Activated T-cell treated with anti-CD3 and anti-CD28 coated beads for 1 hour (primary cell): ENCODE measurements at places on chromosomes 1 and 21.
A peak's percentile ranks its signal among the peaks of the same experiment; 100 is the strongest.

DNA sequence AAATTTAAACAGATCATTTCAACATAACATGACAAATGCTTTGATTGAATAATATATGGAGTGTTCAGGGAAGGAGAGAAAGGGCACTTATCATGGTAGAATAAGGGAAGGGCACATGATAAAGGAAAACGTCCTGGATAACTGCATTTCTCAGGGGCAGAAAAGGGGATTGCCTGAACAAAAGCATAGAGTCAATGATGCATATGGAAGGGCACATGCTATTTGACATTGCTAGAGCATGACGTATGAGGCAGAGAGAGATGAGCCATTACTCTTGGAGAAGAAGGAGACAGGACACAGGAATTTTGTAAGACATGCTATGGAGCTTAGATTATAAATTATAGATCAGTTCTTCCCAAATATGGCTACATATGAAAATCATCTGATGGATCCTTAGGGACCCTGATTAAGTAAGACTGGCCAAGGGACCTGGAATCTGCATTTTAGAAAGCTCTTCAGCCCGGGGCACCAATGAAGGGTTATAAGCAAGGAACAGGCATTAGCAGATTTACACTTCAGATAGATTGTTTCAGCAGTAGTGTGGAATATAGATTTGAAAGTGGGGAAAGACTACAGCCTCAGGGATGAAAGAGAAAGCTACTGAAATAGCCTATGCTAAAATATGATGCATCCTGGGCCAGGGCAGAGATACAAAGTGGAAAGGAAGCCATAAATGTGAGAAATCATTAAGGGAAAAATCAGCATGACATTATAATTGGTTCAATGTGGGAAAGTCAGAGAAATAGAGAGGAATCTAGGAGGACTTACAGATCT, 21.3 kb downstream of the FMO2 start:
- no peak for DNase-seq

- DNase-seq = no peak
These were observed 284.3 kb downstream of the LMO4 start for GRCh38 chr1:87612956-87613355.

- DNase-seq = no peak
These were observed 8.1 kb upstream of the CGN start for GRCh38 chr1:151502859-151503780.

- DNase-seq = no peak
These were observed 15.0 kb downstream of the NFIA start for GRCh38 chr1:61097317-61097716.

- DNase-seq = no peak
These were observed 30.4 kb downstream of the MORC3 start for GRCh38 chr21:36350282-36350910.

- DNase-seq = no peak
These were observed 169.5 kb upstream of the USP24 start for GRCh38 chr1:55384637-55385036.

- DNase-seq = no peak
These were observed 304.9 kb downstream of the KCNH1 start for GRCh38 chr1:210828996-210829596.

DNA sequence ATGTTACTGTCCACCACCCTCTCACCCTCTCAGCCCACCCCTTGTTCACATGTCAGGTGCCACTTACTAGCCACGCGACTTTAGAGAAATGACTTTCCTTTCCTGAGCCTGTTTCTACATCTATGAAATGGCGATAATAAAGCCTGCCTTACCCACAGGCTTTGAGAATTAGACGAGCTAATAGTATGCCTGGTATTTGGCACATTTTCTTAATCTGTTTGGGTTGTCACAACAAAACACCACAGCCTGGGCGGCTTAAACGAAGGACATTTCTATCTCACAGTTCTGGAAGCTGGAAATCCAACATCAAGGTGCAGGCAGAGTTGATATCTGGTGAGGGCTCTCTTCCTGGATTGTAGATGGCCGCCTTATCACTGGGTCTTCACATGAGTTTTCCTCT, 273.9 kb upstream of the FMN2 start:
- DNase-seq = no peak

- DNase-seq = peak; percentile 44
These were observed 706 bp downstream of the C21orf91 start for GRCh38 chr21:17818186-17819113.

DNA sequence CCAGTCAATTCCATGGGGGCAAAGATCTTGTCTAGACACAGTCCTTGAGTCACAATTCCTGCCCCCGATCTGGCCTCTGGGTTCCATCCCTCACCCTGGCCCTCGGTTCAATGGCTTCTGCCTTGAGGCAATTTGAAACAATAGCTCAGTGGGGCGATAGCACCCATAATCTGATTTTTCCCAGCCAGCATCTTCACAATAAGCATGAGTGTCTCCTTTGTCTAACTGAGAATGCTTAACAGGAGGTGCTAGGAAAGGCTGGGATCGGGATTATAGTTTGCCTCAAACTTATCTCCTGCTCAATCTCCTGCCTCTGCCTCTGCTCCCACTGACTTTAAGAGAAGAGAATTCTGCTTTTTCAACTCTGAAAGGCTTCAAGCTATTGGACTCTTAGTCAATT, 293.9 kb upstream of the PROX1 start:
- DNase-seq = no peak

DNA sequence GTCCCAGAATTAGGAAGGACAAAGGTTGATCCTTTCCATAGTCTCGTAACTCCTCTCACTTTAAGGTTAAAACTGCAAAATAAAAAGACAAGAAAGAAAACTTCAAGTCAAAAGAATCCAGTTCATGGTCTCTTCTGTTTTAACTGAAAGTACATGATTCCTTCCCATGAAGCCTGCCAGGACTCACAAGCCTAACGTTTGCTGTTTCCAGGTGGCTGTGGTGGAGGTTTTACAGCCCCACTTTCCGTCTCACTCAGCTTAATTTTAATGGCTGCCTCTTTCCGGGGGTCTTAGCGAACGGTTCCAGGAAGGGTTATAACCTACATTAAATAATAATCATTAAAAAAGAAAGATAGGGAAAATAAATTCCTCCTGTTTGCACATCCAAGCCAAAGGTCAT, 136.8 kb upstream of the SPAG17 start:
- DNase-seq = no peak
